ENCODE measurements at places on chromosomes 7 and 10.

- DNase-seq = no peak
Measured at GRCh38 chr10:21402606-21403083, 122.8 kb downstream of the SKIDA1 start.

DNA sequence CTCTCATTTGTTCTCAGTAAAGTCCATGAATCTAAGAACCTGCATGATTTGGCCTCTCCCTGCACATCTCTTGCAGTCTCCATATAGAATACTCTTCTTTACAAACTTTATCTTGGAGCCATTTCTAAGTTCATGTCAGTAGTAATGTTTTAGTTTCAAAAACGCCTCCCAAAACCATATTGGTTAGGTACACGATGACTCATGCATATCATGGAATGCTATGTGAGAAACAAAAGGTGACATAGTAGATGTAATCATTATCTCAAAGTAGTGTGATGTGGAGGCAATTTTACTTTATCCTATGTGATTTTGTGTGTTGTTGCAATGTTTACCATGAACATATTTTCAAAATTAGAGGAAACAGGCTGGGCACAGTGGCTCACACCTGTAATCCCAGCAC, 520.7 kb downstream of the KCNMA1 start:
- no peak for DNase-seq

- no peak for DNase-seq
Measured at GRCh38 chr10:47082055-47082784, 171.0 kb downstream of the PTPN20 start.

- no peak for DNase-seq
Measured at GRCh38 chr10:94193466-94193924, 169.2 kb downstream of the NOC3L start.

All from activated CD8-positive, alpha-beta memory T cell treated with anti-CD3 and anti-CD28 coated beads for 1 hour (primary cell).